Activated CD8-positive, alpha-beta memory T cell treated with anti-CD3 and anti-CD28 coated beads for 48 hours (primary cell): ENCODE measurements at places on chromosomes 16 and 17.

- no peak for DNase-seq
Measured at GRCh38 chr16:79089735-79090284, 510.7 kb downstream of the MAF start.

DNA sequence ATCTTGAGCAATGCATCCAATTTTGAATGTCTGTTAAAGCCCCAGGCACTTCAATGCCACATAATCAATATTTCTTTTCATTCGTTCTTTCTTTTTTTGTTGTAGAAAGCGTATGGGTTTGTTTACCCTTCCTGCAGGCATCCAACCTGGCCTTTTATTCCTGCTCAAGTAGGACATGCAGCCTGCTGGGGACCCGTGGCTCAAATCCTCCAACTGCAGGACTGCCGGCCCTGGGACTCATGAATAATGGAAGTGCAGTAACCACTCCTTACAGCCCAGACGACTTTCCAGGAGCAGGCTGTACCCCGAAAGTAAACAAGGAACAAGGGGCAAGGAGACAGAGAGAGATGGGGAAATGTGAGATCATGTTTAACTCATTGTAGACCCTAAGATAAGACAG is 126.4 kb downstream of the SALL1 start:
- DNase-seq: no peak

- DNase-seq: no peak
Measured at GRCh38 chr16:8686879-8687278, 12.5 kb downstream of the ABAT start.

DNA sequence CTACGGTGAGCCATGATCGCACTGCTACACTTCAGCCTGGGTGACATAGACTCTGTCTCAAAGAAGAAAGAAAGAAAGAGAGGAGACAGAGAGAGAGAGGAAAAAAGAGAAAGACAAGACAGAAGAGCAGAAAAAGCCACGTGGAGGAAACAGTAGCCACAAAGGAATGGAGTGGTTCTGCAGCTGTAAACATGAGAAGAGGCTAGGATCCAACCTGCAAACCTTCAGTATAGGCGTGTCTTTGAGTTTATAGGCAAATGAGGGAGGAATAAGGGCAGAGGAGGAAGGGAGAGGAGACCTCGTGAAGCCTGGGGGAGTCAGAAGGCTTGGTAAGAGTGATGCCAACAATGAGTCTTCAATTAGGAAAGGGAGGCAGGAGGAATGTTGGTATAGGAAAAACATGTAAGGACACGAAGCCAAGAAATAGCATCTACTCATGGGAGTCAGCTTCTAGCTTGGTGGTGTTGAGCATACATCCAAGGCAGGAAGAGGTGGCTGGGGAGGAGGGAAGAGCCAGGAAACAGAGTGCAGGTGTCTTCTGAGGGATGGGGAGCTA is 3.9 kb downstream of the MED9 start:
- no peak for DNase-seq

DNA sequence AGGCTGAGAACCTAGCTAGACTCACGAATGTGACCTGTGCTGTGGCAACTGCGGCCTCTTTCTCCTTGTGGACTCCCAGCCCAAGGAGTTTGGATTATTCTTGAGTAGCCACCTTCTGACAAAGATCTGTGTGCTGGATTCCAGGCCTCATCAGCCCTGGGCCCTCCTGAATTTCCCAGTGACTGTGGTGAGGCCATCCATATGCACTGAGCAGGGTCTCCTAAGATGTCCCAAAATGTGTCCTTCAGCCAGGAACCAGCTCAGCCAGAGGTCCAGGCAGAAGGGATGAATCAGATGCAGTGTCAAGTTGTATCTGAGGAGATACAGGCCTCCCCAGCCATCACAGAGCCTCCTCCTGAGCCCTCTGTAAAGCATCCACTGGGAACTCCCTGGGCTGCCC is 124.5 kb downstream of the CCDC182 start:
- DNase-seq: no peak

- no peak for DNase-seq
Measured at GRCh38 chr17:40916366-40916765, 21.1 kb downstream of the KRT23 start.

GRCh38 chr16:7748522-7748921 is 415.9 kb downstream of the RBFOX1 start:
- no peak for DNase-seq

DNA sequence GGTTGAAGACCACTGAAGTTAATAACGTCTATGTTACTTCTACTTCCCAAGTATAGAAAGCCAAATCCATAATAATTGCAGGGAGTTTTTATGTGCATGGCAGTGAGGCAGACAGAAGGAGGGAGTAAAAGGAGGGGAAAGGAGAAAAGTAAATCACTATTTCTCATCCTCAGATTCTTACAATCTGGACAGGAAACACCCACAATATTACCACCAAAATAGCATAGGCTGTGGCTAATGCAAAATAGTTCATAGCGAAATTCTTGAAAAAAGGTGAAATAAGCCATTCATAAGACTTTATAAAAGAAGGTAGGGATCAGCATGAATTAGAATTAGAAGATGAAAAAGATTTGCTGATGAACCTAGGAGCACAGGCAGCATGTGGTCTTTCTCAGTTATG is 128.1 kb downstream of the KCNJ2 start:
- DNase-seq: no peak

GRCh38 chr16:66152823-66153393 is 213.6 kb upstream of the CDH5 start:
- DNase-seq: no peak

GRCh38 chr17:48597778-48598631 is 4.4 kb upstream of the HOXB5 start:
- no peak for DNase-seq

GRCh38 chr16:86383488-86384262 is 126.7 kb upstream of the FOXF1 start:
- no peak for DNase-seq

DNA sequence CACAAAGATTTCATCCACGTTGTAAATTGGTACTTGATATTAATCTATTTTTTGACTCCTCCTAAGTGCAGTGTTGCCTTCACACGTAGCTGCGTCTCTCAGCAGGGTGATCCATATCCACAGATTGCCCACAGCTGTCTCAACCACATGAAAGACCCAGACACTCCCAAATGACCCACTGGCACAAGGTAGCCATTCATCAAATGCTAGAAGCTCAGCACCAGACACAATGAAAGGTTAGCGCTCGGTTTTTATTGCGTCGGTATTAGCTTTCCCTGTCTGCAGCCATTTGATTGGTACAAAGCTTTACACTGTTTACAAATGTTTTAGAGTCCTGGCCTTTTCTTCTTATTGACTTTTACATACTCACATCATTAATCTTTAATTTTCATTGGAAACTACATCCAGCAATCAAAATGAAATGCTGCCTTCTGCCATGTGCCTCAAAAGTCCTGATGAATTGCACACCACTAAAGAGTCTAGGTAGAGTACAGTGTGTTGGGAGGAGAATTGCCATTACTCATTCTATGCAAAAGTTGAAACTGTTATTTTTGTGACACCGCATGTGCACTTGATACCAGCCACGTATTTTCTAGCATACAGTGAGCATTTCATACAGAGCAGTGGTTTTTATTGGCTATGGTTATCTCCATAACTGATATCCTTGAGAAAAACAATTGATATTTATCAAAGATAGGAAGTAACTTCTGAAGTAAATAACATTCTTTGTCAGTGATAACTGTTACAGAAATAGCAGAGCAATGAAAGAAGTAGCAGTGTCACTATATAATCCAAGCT is 127.3 kb upstream of the NUDT7 start:
- DNase-seq: no peak
